ENCODE measurements at places on chromosomes 12 and 14.

- DNase-seq: no peak
These were observed 35.6 kb downstream of the CCDC88C start for GRCh38 chr14:91381801-91382670.

DNA sequence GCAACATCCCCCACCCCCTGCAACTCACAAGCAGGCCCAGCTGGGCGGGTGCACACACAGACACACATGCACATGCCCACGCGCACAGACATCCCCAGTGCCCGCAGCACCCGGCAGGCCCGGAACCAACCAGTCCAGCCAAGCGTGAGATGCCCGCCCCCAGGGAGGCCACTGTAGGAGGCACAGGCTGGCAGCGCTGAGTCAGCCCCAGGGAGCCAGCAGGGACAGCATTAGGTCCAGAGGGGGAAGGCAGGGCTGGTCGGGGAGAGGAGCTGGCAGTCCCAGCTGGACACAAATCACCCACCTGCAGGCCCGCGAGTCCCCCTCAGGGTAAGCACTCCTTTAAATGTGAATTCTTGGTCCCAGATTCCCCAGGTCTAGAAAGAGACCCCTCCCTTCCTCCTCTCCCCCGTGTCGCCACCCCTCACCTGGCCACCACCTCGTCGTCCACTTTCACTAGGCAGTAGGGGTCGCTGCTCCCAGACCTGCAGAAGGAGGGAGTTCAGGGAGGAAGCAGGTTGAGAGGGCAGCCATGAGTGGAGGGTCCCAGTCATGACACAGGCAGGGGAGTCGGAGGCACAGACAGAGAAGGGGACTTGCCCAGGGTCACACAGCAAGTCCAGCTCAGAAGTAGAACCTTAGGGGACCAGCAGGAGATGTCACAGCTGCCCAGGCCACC, 5.0 kb downstream of the RASAL1 start:
- DNase-seq: no peak

GRCh38 chr14:65501328-65501727, 88.8 kb downstream of the FUT8 start:
- DNase-seq: no peak

- DNase-seq: no peak
These were observed 99.3 kb downstream of the SPTSSA start for GRCh38 chr14:34362641-34363251.

DNA sequence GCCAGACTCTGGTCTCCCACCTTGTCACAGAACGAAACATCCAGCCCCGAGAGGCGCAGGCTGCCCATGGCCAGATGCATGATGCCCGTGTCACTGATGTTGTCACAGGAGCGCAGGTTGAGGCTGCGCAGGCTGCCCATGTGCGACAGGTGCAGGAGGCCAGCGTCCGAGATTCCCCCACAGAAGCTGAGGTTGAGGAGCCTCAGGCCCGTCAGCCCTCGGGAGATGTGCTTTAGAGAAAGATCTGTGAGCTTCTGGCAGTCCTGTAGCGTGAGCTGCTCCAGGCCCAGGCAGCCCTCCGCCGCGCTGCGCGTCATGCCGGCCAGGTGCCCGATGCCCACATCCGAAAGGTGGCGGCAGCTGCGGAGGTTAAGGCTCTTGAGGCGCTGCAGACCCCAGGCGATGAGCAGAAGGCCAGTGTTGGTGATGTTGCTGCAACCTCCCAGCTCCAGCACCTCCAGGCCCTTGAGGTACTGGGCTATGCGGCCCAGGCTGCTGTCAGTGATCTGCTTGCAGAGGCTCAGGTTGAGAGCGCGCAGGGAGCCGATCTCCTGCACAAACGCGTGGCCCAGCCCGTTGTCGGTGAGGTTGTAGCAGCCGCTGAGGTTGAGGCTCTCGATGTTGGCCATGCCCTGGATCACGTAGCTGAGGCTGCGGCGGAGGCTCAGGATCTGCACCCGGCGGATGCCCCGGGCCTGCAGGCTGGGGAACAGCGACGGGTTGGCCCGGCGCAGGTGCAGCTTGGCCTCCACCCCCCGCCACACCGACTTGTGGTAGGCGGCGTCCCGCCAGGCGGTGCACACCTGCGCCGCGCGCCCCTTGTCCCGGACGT, 991 bp downstream of the FBXL14 start:
- DNase-seq: peak; percentile 44

- DNase-seq: no peak
These were observed 30.6 kb downstream of the CMKLR1 start for GRCh38 chr12:108308395-108309085.

- no peak for DNase-seq
These were observed 108.6 kb downstream of the FOXN3 start for GRCh38 chr14:89308232-89308959.

DNA sequence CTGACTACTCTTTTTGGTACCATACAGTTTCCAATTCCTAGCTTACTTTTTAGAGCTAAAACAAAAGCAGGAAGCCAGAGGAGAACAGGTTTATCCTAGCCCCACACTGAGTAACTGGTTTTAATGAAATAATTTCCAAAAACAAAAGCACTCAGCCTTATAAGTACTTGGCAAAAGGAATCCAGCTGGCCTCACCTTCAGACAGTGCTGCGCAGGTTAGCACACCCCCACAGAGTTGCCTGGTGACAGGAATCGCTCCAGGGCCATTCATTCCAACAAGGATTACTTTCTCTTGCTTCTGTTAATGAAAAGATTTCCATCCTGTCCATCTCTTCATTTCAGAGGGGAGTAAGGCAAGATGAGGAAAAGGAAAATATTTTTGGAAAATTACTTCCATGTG, 84.6 kb downstream of the SCFD1 start:
- DNase-seq: no peak

- DNase-seq: peak; percentile 93
These were observed at the start of gene PHLDA1 for GRCh38 chr12:76031414-76032042. TSS of gene PHLDA1 (minus strand) at chr12:76031776.

GRCh38 chr14:95502381-95502950, 14.0 kb downstream of the SYNE3 start:
- no peak for DNase-seq

DNA sequence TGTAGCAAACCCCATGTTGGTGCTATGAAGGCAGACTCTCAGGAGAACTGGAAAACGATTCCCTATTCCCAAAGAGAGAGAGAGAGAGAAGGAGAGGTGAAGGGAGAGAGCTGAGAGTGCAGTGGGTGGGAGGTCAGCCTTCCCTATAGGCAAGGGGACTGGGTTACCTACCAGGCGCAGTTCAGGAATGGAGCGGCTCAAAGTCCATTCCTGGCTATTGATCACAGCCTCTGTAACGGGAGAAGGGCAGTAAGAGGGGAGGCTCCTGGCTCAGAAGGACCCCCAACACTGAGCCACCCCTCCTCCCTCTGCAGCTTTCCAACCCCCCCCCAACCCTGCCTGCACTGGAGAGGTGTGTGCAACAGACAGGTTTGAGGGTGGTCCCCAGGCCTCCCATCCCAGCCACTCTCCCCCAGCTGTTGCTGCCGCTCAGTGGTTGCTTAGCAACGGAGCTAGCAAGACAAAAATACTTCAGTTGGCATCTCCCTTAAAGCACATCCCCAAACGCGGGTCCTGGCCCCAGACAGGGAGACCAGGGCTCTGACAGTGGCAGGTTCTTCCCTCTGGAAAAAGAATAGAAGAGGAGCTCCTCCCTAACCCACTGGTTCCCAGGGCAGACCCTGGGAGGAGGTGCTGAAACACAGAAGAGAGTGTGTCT, 3.2 kb downstream of the AGAP2 start:
- no peak for DNase-seq
